ENCODE measurements at places on chromosomes 1 and 21. TPM values are rescaled to one million over a fixed set of nuclear protein-coding genes. Genes with fewer than 3 reads are reported as not detected.

- DNase-seq: no peak
Observed at GRCh38 chr1:184118046-184118445, 66.5 kb downstream of the TSEN15 start.

- DNase-seq: no peak
Observed at GRCh38 chr1:6025269-6026094, 20.2 kb upstream of the KCNAB2 start.

The CHIT1 gene
- total RNA-seq: 1.3 TPM

GRCh38 chr1:54879872-54880271 is 7.1 kb downstream of the DHCR24 start:
- no peak for DNase-seq

DNA sequence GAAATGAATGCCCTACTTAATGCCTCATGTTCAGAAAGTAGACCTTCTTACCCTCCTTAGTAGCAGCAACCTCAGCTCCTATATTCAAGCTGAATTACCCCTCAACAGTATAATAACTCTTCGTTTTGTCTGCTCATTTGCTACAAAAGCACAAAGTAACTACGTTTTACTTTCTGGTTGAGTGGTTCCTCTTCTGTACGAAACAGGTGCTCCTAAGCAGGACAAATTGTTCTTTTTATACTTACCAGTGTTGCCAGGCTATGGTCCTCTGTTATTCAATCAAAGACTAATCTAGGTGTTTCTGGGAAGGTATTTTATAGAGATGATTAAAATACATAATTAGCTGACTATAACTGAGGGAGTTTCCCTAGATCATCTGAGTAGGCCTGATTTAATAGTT is 484.2 kb upstream of the ADAMTS5 start:
- DNase-seq: no peak

The TNNT2 gene
- not detected for total RNA-seq

DNA sequence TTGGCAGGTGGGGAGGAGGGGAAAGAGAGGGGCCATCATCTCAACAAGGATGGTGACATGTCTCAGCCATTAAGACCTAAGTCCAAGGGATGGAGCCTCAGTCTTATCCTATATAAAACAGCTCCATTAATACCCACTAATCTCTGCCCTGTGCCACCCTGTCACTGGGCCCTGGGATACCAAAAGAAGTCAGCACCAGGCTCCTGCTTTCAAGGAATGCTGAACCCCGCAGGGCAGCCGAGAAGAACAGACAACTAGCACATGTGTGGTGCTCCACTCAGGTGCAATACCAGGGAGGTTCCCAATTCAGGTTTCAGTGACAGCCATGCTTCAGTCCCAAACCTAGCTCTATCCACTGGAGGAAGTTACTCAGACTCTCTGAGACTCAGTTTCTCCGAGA is 128.4 kb downstream of the GRIK3 start:
- no peak for DNase-seq

DNA sequence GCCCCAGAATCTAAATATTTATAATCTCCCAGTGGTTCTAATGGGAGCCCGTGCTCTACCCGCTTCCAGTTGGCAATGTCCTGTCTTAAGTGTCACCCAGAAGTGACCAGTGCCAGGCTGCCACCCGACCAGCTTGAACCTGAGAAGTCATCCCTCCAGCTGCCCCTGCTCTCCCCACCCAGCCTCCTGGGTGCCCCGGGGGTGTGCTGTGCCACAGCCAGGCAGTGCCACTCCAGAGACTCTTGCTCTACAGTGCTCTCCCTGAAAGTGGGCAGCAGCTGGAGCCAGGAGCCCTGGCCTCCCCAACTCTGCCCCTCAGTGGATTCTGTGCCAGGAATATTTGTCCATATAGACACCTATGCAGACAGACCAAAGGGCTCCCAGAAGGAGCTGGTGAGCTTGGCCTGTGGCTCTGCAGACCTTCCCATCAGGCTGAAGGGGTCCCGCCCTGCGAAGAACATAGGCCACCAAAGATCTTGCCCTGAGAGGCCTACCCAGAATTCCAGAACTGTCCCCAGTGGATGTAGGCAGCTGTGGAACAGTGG is 9.0 kb upstream of the EPS8L3 start:
- DNase-seq: no peak

DNA sequence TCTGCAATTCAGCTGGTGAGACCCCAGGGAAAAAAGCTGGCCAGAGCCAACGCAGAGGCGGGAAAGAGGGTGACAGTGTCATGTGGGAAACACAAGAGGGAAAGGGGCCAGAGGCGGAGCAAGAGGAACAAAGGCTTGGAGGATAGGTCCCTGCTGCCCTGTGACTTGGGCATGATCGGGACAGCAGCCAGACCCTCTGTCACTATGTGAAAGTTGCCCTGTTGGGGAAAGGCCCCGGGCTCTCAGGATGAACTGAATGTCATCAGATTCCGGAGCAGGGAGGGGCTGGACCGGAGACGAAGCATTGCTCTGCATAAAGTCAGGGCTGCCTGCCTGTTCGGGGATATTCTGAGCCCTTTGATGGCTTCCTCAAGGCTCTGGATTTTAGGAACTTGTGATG is 5.7 kb upstream of the ELF3 start:
- no peak for DNase-seq

- DNase-seq: no peak
Observed at GRCh38 chr1:201261771-201262547, 21.3 kb upstream of the PKP1 start.

GRCh38 chr1:42733415-42734200 is 6.4 kb downstream of the CLDN19 start:
- DNase-seq: no peak

The ORC1 gene
- 42.4 TPM for total RNA-seq

GRCh38 chr1:54888080-54888733 is 1.2 kb upstream of the DHCR24 start:
- DNase-seq: no peak

The LMOD1 gene
- not detected for total RNA-seq

- no peak for DNase-seq
Observed at GRCh38 chr1:167562702-167563101, 9.1 kb upstream of the CREG1 start.

DNA sequence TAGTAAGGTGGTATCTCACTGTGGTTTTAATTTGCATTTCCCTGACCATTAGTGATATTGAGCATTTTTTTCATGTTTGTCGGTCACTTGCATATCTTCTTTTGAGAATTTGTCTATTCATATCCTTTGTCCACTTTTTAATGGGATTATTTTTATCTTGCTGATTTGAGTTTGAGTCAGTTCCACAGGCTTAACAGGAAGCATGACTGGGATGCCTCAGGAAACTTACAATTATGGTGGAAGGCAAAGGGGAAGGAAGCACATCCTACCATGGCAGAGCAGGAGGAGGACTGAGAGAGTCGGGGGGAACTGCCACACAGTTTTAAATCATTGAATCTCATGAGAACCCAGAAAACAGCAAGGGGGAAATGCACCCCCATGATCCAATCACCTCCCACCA is 51.1 kb downstream of the ODF2L start:
- DNase-seq: no peak

- DNase-seq: no peak
Observed at GRCh38 chr1:183821309-183821888, 16.5 kb downstream of the RGL1 start.

- DNase-seq: no peak
Observed at GRCh38 chr1:219798283-219799030, 129.9 kb downstream of the SLC30A10 start.

GRCh38 chr21:29825936-29826335 is 113.9 kb downstream of the GRIK1 start:
- DNase-seq: no peak

GRCh38 chr1:241217516-241217915 is 139.5 kb downstream of the RGS7 start:
- DNase-seq: no peak
